ENCODE measurements at places on chromosomes 3 and 15. TPM values are rescaled to one million over a fixed set of nuclear protein-coding genes. Genes with fewer than 3 reads are reported as not detected.

The HRH1 gene
- total RNA-seq: 11.4 TPM

The TMCO5A gene
- not detected for total RNA-seq

The LRRC31 gene
- total RNA-seq: not detected

The GASK1A gene
- total RNA-seq: 2.2 TPM

The DUOXA2 gene
- total RNA-seq: not detected

The GOLGA6L9 gene
- total RNA-seq: 1.8 TPM

The UNC13C gene
- total RNA-seq: not detected

The KCNH8 gene
- total RNA-seq: under 0.01 TPM

The CSPG4 gene
- 122 TPM for total RNA-seq

The QTRT2 gene
- 23.4 TPM for total RNA-seq

The ANKRD34C gene
- not detected for total RNA-seq

The DUOX2 gene
- not detected for total RNA-seq

The DCUN1D1 gene
- total RNA-seq: 46.8 TPM

The CXCR6 gene
- total RNA-seq: under 0.01 TPM

The DISP2 gene
- under 0.01 TPM for total RNA-seq

The SERPINI2 gene
- not detected for total RNA-seq

The SCAMP5 gene
- 0.44 TPM for total RNA-seq

The RPL35A gene
- 470 TPM for total RNA-seq

The ZNF860 gene
- 0.37 TPM for total RNA-seq

The CCR9 gene
- total RNA-seq: not detected

The CSTA gene
- 1.1 TPM for total RNA-seq

The ZNF80 gene
- total RNA-seq: not detected

The THPO gene
- 0.66 TPM for total RNA-seq

The RASL12 gene
- 4.1 TPM for total RNA-seq

The ACTRT3 gene
- 3.7 TPM for total RNA-seq

The GOLGA8J gene
- 0.11 TPM for total RNA-seq

The CTXN2 gene
- not detected for total RNA-seq

The CACNA1D gene
- total RNA-seq: 0.33 TPM

The VEPH1 gene
- total RNA-seq: 56.1 TPM

The ADAMTS7 gene
- total RNA-seq: 1.2 TPM

The ARPIN gene
- total RNA-seq: 12.2 TPM

The NOX5 gene
- 0.25 TPM for total RNA-seq

The ICE2 gene
- total RNA-seq: 26.5 TPM

The PIGZ gene
- total RNA-seq: 3.9 TPM

The DPPA2 gene
- not detected for total RNA-seq

The GP9 gene
- total RNA-seq: not detected

The TMED3 gene
- total RNA-seq: 124 TPM

The SLC7A14 gene
- 0.44 TPM for total RNA-seq

The GRK7 gene
- under 0.01 TPM for total RNA-seq

The RNU5B-1 gene
- not detected for total RNA-seq

The GRAMD1C gene
- total RNA-seq: 7.6 TPM

The ZDHHC23 gene
- 1.1 TPM for total RNA-seq

The C3orf85 gene
- not detected for total RNA-seq

The CPLX3 gene
- total RNA-seq: not detected

The ZNF660 gene
- 1.7 TPM for total RNA-seq

The ITIH4 gene
- total RNA-seq: 0.66 TPM

The SOX14 gene
- not detected for total RNA-seq

The NMNAT3 gene
- 2.4 TPM for total RNA-seq

The TMOD2 gene
- 13.4 TPM for total RNA-seq

The ECE2 gene
- not detected for total RNA-seq

The XCR1 gene
- under 0.01 TPM for total RNA-seq

Measured in uterine smooth muscle cell (primary cell).